ENCODE measurements at places on chromosomes 11 and 22.

- no peak for DNase-seq
Measured at GRCh38 chr11:12114193-12115033, 4.0 kb downstream of the MICAL2 start.

GRCh38 chr11:86176165-86176884 is 68.2 kb upstream of the EED start:
- DNase-seq, result peak; percentile 77

- DNase-seq, result no peak
Measured at GRCh38 chr11:57378186-57378585, 2.8 kb downstream of the PRG3 start.

GRCh38 chr11:7512525-7513233 is 1.1 kb upstream of the PPFIBP2 start:
- no peak for DNase-seq

DNA sequence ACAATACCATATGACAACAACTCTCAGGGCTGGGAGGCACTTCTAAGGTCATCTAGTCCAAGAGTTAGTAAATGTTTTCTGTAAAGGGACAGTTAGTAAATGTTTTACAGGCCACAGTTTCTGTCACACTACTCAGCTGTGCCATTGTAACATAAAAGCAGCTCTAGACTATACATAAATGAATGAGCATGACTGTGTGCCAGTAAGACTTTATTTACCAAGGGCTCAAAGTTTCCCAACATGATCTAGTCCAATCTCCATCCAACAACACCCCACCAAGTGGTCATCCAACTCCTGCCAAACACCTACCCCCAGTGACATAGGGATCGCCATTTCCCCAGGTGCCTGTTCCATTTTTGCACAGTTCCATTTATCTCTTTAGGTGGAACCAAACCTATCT is 12.1 kb downstream of the SERGEF start:
- DNase-seq, result no peak

GRCh38 chr22:32695451-32695891 is 106.0 kb upstream of the TIMP3 start:
- peak; percentile 99 for DNase-seq

Data from PC-9 (cell line).